ENCODE measurements at places on chromosomes 6 and 20. TPM values are rescaled to one million over a fixed set of nuclear protein-coding genes. Genes with fewer than 3 reads are reported as not detected.

DNA sequence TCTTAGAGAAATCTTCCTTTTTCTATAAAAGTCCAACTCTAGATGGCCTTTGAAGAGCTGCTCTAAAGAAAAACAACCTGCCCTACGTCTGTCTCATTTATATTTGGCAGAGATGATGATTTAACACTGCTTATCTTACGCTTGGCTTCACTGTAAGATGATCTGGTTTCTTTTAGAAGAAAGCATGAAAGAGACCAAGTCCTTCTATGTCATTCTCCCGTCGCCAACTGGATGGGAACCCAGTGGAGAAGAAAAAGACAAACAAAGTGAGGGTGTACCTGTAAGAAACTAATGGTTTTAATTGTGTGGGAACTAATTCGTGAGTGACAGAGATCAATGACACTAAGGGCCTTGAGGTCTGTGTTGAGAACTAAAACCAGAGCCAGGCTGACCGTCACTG, 92.8 kb downstream of the MBOAT1 start:
- no peak overlapping the region for H3K4me3 ChIP-seq
- H3K27ac ChIP-seq: no peak overlapping the region
- H3K4me1 ChIP-seq: peaks cover 21% of the 10 kb centered on the region
- H3K36me3 ChIP-seq: no peaks in the 10 kb centered on the region
- no peaks in the 10 kb centered on the region for H3K27me3 ChIP-seq

DNA sequence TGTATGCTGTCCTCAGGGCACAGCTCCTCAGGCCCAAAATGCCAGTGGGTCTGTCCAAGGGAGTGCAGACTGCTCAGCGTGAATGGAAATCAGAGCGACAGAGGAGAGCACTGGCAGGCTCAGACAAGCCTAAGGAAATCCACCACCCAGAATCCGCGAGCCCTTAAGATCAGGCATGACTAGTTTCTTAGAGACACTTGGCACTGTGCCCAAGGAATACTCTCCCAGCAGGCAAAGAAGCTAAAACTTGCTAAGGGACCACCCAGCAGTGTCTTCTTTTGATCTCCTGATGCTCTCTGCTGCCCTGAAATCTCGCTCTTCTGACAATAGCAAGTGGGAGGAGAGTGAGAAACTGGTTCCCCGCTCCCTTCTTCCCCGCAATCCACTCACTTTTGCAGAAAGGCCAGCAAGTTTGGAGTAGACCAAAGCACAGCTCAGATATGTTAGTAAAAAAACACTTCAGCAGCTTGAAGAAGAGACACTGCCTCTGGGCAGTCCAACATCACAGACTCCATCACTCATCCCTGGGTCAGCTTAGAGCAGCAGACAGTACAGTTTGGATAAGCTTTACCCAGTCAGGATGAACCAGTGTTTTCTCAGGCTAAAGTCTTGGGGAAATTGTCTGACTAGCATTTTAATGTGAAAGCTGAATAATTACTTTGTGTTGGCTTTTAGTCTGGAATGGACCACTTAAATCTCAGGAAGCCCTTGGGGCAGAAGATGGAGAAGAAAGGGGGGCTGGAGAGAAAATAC, 32.4 kb downstream of the TRAF3IP2 start:
- DNase-seq: no peak
- 0 out of 2 replicates have a peak, but pooled peaks cover 22% of the 10 kb centered on the region for H3K36me3 ChIP-seq
- no peaks in the 10 kb centered on the region for H3K27me3 ChIP-seq
- H3K27ac ChIP-seq: no peak overlapping the region

The PACSIN1 gene
- total RNA-seq: 6.4 TPM

GRCh38 chr6:119562168-119562567, 212.6 kb upstream of the MAN1A1 start:
- H3K27me3 ChIP-seq: no peaks in the 10 kb centered on the region
- H3K4me1 ChIP-seq: no peaks in the 10 kb centered on the region
- no peak for DNase-seq

DNA sequence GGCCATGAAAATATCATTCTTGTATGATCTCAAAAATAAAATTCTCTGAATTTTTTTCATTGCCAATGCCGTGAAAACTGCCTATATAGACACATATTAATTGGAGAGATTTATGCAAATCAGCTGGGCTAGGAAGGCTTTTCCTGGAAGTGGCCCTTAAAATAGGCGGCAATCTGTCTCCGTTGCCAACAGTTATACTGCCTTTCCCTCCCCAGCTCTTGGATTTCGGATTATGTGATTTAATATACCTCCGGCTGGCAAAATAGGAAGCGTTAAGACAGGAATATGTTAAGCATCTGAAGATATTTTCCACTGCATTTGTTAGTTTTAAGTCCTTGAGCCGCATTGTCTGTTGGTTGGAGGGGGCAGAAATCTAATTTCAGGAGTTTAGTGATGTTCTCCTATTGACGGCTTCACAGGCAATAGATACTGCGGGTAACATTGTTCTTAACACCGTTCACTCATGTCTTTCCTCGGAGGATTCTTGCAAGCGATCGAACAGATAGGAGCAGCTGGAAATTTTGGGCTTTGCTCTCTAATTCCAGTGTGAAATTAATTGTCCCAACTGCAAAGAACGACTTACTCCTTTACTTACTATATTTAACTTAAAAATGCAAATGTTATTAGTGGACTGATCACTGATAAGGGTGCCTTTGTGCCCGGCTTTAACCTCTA, 113.3 kb downstream of the LINC00237 start:
- H3K27me3 ChIP-seq: peaks cover 90% of the 10 kb centered on the region
- H3K4me3 ChIP-seq: no peak overlapping the region
- H3K36me3 ChIP-seq: no peaks in the 10 kb centered on the region
- no peaks in the 10 kb centered on the region for H3K4me1 ChIP-seq
- no peak for DNase-seq
- H3K27ac ChIP-seq: no peak overlapping the region
